Activated CD4-positive, CD25-positive, alpha-beta regulatory T cell (primary cell): ENCODE measurements at places on chromosomes 2 and 18.

- DNase-seq: no peak
Measured at GRCh38 chr2:158943973-158944372, 24.5 kb upstream of the TANC1 start.

- DNase-seq: no peak
Measured at GRCh38 chr2:152950126-152950525, 231.7 kb downstream of the ARL6IP6 start.

- no peak for DNase-seq
Measured at GRCh38 chr2:231761735-231762134, 19.3 kb downstream of the PDE6D start.

DNA sequence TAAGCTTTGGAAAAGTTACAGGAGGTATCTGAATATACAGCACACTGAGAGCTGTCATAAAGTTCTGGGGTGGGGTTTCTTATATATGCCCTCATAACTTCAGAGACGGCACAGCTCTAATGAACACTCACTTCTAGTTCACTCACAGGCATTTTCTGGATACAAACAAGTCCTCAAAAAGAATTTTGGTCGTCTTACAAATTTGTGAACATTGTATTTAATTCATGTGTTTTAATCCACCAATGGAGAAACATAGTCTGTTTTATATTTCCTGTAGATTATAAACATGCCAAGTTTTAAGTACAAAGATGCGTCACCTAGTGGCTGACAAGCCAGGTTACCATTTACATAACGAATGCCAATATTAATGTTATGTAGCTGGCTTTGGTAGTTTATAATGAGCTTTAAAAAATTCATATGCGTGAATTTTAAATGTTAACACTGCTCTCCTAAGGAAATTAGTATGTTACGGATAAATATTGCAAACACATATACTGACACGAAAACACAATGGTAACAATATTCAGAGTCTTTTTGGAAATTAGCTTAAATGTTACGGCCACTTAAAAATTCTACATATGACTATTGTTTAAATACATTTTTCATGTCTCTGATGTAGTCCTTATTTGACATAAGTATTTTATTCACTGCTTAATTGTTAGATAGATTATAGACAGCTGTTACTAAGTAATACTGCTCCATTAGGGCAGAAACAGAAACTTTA lies 2.5 kb downstream of the COL3A1 start:
- no peak for DNase-seq

DNA sequence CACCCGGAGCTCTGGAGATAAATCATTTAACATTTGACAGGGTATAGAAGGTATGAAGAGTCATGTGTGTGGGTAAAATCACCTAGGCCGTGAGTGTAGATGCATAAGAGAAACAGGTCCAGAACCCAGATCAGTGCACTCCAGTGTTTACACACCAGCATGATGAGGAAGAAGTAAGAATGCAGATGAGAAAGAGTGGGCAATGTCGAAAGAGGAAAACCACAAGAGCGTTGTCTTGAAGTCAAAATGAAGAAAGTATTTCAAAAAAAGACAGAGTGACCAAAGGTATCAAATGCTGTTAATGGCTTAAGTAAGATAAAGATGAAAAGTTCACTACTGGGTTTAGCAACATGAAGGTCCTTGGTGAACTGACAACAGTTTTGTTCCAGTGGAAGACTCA lies 32.0 kb upstream of the PLB1 start:
- DNase-seq: no peak

GRCh38 chr2:205834796-205835195 lies 152.5 kb downstream of the NRP2 start:
- DNase-seq: no peak
